ENCODE measurements at places on chromosomes 2 and 18. TPM values are rescaled to one million over a fixed set of nuclear protein-coding genes. Genes with fewer than 3 reads are reported as not detected.

The CCNT2 gene
- total RNA-seq: 40.1 TPM

GRCh38 chr2:20806286-20806685, 16.6 kb downstream of the LDAH start:
- no peak for DNase-seq

DNA sequence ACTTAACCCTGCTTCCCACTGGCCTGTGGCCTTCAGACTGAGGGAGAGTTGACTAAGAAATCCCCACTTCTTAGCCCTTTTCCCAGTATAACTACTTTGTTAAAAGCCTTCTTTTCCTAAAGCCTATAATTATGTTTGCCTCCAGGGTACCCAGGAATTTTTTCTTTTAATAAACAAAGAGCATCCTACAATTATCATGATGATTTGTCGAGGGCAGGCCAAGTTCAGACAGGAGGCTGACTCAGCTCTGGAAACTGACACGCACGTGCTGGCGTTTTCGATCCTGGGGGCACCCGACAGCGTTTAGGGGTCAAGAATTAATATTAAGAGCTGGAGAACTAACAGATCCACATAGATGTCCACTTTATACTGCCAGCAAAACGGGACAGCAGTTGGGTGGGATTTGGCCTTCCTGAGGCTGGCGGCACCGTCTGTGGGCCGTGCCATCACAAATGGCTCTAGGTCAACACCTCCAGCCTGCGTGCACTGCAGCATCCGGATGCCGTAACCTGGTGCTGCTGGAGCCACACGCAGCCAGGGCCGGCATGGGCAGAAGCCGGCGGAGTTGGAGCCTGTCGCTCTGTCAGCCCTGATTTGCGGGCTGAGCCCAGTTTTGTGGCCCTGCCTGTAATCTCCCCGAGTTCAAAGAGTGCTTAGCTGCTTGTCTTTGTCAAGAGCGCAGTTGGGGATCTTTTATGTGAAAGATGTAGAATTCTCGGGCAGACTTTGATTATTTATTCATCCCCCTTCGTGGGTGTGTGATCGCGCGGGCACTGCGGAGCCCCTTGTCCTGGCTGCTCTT, 191.0 kb downstream of the GLI2 start:
- DNase-seq: no peak

The B4GALT6 gene
- 16.9 TPM for total RNA-seq

GRCh38 chr18:42765302-42765701, 350.2 kb downstream of the RIT2 start:
- no peak for DNase-seq

GRCh38 chr18:11817229-11817628, 34.0 kb upstream of the CHMP1B start:
- no peak for DNase-seq

The SLC23A3 gene
- total RNA-seq: 4.7 TPM

The HOXD3 gene
- total RNA-seq: 3.2 TPM

DNA sequence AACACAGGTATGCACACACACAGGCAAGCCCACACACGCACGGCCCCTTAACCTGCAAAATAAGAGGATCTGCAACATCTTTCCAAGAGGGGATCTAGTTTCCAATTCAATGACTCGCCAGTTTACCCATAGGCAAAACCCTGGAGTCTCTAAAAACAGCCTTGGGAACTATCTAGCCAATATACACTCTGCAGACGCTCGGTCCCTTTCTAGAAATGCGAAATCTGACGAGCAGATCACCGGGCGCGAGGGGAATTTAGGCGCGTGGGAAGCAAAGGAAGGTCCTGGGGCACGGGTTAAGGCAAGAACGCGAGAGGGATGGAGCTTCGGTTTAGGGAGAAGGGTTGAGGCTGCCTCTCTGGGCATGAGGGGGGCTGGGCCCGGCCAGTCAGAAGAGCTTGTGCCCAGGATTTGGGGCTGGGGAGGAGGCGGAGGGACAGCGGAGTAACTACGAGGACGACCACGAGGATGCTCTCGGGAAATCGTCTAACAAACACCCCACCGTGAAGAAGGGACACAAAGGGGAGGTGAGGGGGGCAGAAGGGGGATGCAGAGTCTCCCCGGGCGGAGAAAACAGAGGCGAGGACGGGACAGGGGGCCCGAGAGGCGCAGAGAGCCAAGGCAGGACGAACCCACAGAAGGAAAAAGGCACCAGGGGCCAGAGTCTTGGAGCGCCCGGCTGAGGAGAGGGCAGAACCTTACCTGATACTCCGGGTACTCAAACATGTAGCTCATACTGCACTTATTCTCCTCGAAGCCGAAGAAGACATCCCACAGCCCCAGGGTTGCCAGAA, 542 bp downstream of the PGAP1 start:
- no peak for DNase-seq

The DLGAP1 gene
- total RNA-seq: 105 TPM

The COL3A1 gene
- 371 TPM for total RNA-seq

DNA sequence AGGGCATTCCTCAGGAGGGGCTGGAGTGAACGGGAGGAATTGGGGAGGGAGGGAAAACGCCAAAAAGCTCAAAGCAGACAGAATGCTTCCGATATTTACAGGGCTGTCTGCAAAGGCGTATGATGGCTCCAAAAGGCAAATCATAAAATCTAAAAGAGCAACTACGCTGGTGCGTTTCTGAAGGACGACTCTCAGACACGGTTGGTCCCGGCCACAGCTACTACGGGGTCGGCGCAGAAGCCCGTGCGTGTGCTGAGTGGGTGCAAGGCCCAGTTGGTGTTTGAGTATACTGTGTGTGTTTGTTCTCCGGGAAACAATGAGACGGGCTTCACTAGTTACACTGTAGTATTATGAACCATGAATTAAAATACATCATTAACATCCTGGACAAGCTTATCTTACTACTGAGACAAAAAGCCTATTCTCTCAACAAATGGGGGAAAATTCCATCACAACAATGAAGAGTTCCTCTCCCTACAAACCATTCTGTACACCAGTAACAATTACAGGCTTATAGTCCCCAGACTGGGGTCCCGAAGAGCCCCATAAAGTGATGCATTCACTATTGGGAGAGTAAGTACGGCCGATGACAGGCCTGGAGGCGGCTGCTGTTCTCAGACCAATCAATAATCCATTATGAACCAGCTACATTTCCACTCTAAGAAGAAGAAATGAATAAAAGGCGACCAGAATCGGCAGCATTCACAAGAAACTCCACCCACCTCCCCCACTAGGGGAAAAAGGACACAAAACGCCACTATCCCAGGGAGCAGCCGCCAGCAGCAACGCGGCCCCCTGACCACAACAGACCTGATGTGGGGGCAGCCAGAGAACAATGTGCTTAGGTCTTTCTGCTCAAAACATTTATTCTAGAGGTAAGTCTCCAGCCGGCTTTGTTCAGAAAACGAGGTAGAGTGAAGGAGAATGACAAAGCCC, 43.4 kb downstream of the ZNF516 start:
- no peak for DNase-seq

DNA sequence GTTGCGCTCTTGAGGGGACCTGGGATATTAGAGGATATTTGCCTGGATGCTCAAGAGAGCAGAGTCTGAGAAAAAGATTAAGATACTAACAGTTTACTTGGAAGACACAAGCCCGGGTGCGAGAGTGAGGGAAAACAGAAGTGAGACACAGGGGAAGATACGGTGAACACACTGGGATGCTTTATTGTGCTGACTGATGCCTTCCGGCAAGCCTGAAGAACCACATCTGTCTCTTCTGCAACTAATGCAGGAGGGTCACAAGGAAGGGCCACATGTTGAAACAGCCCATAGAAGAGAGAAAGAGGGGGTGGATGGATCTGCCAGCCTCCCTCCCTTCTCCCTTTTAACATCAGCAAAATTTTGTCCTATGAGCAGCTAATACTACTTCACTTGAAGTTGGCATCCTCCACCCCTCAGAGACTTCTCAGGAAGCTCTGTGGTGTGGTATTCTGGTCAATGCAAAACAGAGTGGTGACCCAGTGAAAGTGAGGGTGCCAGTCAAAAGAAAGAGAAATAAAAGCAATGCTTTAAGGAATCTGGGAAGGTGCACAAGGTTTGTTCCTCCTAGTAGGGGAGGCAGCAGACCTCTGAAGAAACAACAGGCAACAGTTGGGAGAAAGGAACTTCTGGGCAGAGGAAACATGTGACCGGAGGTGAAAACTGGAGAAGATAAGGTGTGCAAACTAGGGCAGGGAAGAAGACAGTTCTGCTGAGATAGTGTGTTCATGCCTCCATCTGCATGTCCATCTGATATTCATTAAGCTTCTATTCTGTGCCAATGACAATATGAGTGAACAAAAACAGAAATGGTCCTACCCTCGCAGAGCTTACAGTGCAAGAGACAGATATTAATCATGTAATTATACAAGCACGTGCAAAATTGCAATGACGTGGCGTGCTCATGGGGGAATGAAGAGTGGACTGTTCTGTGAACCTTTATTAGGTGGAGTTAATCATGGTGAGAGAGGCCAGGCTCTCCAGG, 107.1 kb downstream of the LYPD6B start:
- DNase-seq: no peak

All from mucosa of gallbladder (tissue), 1 donor.